ENCODE measurements at places on chromosomes 4 and X. TPM values are rescaled to one million over a fixed set of nuclear protein-coding genes. Genes with fewer than 3 reads are reported as not detected.

Gene SERTM2
- not detected for total RNA-seq

Gene S100P
- total RNA-seq: 348 TPM

Gene BMP2K
- total RNA-seq: 15.4 TPM

Gene ZAR1
- total RNA-seq: not detected

GRCh38 chr4:5472160-5472591 is 236.2 kb downstream of the EVC2 start:
- no peaks in the 10 kb centered on the region for H3K4me1 ChIP-seq
- H3K4me3 ChIP-seq: no peak overlapping the region
- no peak overlapping the region for H3K27ac ChIP-seq
- H3K36me3 ChIP-seq: no peaks in the 10 kb centered on the region

- H3K27me3 ChIP-seq: 0 out of 3 replicates have a peak, but pooled peaks cover 3% of the 10 kb centered on the region
- no peaks in the 10 kb centered on the region for H3K36me3 ChIP-seq
- no peaks in the 10 kb centered on the region for H3K4me1 ChIP-seq
- H3K4me3 ChIP-seq: no peak overlapping the region
Measured at GRCh38 chr4:121989715-121990114, 37.9 kb upstream of the TRPC3 start.

DNA sequence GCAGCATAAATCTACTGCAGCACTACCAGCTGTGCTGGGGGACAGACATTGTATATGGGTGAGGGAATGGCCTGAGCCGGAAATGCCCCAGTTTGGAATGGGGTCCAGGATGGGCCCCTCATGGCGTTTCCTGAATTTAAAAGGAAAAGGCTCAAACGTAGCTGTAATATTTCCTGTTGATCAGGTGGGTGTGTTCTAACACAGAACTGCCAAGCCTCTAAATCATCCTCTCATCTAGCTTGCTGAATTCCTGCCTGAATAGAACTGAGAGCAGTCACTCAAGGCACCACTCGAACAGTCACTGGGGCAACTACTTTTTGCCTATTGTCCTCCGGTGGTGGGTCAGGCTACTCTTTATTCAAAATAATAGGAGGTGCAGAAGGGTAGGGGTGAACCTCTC is 28.7 kb downstream of the ADH6 start:
- no peaks in the 10 kb centered on the region for H3K27me3 ChIP-seq
- no peak overlapping the region for H3K4me3 ChIP-seq
- no peak overlapping the region for H3K27ac ChIP-seq
- no peaks in the 10 kb centered on the region for H3K4me1 ChIP-seq

GRCh38 chr4:24928708-24929107 is 15.9 kb upstream of the CCDC149 start:
- H3K27me3 ChIP-seq: 0 out of 2 replicates have a peak, but pooled peaks cover 1% of the 10 kb centered on the region
- DNase-seq: no peak
- no peak overlapping the region for H3K27ac ChIP-seq
- no peak overlapping the region for H3K4me3 ChIP-seq
- H3K4me1 ChIP-seq: no peaks in the 10 kb centered on the region
- no peaks in the 10 kb centered on the region for H3K36me3 ChIP-seq

GRCh38 chrX:48992341-48992740 is 9.7 kb downstream of the GRIPAP1 start:
- H3K4me3 ChIP-seq: no peak overlapping the region
- peaks cover 2% of the 10 kb centered on the region for H3K36me3 ChIP-seq
- H3K27me3 ChIP-seq: no peaks in the 10 kb centered on the region
- DNase-seq: no peak
- H3K4me1 ChIP-seq: no peaks in the 10 kb centered on the region

- 0 out of 3 replicates have a peak, but pooled peaks cover 6% of the 10 kb centered on the region for H3K27me3 ChIP-seq
- no peaks in the 10 kb centered on the region for H3K4me1 ChIP-seq
- DNase-seq: no peak
Measured at GRCh38 chr4:77375866-77376607, 219.0 kb downstream of the CCNG2 start.

GRCh38 chr4:16931339-16932305 is 33.2 kb upstream of the LDB2 start:
- DNase-seq: no peak
- H3K4me1 ChIP-seq: no peaks in the 10 kb centered on the region
- H3K36me3 ChIP-seq: no peaks in the 10 kb centered on the region

- no peaks in the 10 kb centered on the region for H3K4me1 ChIP-seq
- H3K27ac ChIP-seq: no peak overlapping the region
- H3K4me3 ChIP-seq: no peak overlapping the region
- no peaks in the 10 kb centered on the region for H3K27me3 ChIP-seq
- no peaks in the 10 kb centered on the region for H3K36me3 ChIP-seq
- DNase-seq: no peak
Measured at GRCh38 chrX:40880712-40881111, 145.4 kb upstream of the MED14 start.

GRCh38 chrX:138708268-138708667 is 3.2 kb downstream of the FGF13 start:
- no peak overlapping the region for H3K27ac ChIP-seq
- no peaks in the 10 kb centered on the region for H3K36me3 ChIP-seq
- H3K4me3 ChIP-seq: no peak overlapping the region
- H3K4me1 ChIP-seq: no peaks in the 10 kb centered on the region

- H3K36me3 ChIP-seq: no peaks in the 10 kb centered on the region
- H3K4me3 ChIP-seq: no peak overlapping the region
- no peak for DNase-seq
- H3K27ac ChIP-seq: no peak overlapping the region
Measured at GRCh38 chrX:41984628-41985027, 61.3 kb upstream of the CASK start.

DNA sequence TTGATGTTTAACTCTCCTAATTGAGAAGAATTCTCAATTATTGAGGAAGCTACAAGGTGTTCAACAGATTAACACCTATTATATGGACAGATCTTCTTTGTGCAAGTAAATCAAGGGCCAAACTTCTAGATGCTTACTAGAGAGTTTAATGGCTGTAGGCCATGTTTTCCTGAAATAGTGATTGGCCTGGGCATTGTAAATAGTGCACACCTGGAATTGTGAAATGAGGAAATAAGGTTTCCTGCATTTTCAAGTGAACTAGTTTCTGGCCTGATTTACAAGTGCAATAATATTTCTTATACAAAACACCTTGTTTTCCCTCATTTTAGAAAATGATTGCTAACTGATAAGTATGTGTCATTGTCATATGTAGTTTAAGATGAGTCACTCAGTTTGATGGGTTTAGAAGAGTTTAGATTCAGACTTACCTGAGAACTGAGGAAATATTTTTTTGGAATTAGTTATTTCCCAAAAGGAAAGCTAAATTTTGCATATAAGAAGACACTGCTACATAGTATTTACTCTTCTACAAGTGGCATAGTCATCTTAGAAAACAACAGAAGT is 21.2 kb downstream of the AFF1 start:
- peaks cover 28% of the 10 kb centered on the region for H3K4me1 ChIP-seq
- H3K4me3 ChIP-seq: no peak overlapping the region
- H3K27me3 ChIP-seq: no peaks in the 10 kb centered on the region
- no peak for DNase-seq

DNA sequence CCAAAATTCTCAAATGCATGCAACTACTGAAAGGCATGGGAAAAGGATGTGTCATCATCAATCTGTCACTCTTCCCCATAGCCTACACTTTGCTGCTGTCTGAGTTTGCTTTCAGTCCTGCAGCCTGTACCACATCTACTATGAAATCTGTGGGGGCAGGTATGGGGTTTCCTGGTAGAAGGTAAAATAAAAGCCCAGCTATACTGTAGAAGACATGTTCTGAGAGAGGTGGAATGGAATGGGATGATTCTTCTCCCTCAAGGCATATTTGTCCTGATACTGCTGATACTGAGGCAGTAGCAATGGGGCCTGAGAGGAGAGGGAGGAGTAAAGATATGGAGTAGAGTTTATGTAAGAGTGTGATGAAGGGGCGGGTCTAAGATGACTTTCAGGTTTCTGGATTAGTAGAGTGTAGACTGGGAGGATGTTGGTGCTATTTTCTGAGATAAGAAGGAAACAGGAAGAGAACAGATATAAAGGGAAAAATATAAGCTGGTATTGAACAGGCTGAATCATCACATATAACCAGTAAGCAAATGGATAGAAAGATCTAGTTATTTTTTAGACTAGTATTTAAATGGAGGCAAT is 38.7 kb upstream of the GYPA start:
- no peaks in the 10 kb centered on the region for H3K36me3 ChIP-seq
- DNase-seq: no peak
- no peaks in the 10 kb centered on the region for H3K4me1 ChIP-seq
- H3K4me3 ChIP-seq: no peak overlapping the region
- no peaks in the 10 kb centered on the region for H3K27me3 ChIP-seq

DNA sequence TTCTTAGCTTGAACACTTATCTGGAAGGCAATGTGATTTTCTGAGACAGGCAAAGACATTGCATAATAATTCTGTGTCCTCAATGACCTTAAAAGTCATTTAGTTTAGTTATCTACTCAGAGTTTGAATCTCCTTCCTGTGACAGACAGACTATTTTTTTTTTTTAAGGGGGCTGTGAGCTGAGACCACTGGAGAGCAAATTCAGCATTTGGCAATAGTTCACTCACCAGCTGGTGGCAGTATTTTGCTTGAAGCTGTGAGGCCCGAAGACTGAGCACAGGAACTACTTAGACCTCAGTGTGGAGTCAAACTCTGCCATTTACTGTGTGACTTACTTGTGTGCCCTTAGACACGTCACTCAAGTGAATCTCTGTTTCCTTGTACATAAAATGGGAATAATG is 22.9 kb upstream of the CPE start:
- no peaks in the 10 kb centered on the region for H3K27me3 ChIP-seq
- H3K4me3 ChIP-seq: no peak overlapping the region
- H3K36me3 ChIP-seq: no peaks in the 10 kb centered on the region
- H3K27ac ChIP-seq: no peak overlapping the region
- H3K4me1 ChIP-seq: peaks cover 25% of the 10 kb centered on the region
- DNase-seq: peak; percentile 72

DNA sequence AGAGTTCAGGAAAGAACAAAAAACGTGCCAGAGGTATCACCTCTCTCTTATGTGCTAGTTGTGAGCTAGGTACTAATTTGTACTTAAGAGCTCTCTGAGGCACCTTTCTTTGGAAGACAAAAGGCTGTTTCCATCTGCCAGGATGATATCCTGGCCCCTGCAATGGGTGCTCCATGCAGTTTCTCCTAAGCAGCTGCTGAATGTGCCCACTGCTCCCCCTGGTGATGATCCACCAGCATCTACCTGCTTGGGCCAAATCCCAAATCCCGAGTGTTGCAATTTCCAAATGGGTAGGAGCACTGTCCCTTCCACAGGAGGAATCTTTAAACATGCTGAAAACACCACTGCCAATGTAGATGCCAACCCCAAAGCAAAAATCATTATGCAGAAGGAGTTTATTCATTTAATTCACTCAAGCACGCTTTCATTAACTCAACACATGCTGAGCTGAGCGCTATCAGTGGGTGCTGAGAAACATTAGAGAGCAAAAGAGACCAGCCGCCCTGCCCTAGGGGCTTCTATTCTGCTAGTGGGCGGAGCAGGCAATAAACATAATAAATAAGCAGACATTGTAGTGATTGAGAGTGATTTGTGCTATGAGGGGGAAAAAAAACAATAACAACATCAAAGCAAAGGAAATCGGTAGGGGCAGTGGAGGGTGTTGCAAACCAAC is 69.6 kb upstream of the C4orf50 start:
- no peaks in the 10 kb centered on the region for H3K4me1 ChIP-seq
- peak; percentile 39 for DNase-seq
- H3K36me3 ChIP-seq: no peaks in the 10 kb centered on the region
- H3K27ac ChIP-seq: no peak overlapping the region
- no peaks in the 10 kb centered on the region for H3K27me3 ChIP-seq
- no peak overlapping the region for H3K4me3 ChIP-seq

All from HepG2 (cell line).